ENCODE measurements at places on chromosomes 2 and 18. TPM values are rescaled to one million over a fixed set of nuclear protein-coding genes. Genes with fewer than 3 reads are reported as not detected.

The CD8A gene
- not detected for total RNA-seq

The GNLY gene
- not detected for total RNA-seq

The ALPP gene
- total RNA-seq: not detected

The ERICH2 gene
- total RNA-seq: 0.30 TPM

The IL37 gene
- total RNA-seq: not detected

The ARHGAP25 gene
- total RNA-seq: 0.30 TPM

The CRYBA2 gene
- total RNA-seq: not detected

The GPN1 gene
- 26.4 TPM for total RNA-seq

The ADRA2B gene
- not detected for total RNA-seq

The NDUFB3 gene
- total RNA-seq: 81.4 TPM

Data from smooth muscle cell of the umbilical artery (primary cell).